Spleen (tissue), 13 donors: ENCODE measurements at places on chromosomes 2 and 18. TPM values are rescaled to one million over a fixed set of nuclear protein-coding genes. Genes with fewer than 3 reads are reported as not detected.

The PGAP1 gene
- 0.80 TPM for polyA plus RNA-seq

The COPS8 gene
- polyA plus RNA-seq: 21.3 TPM

The LRP1B gene
- polyA plus RNA-seq: 0.02 TPM

The PJVK gene
- polyA plus RNA-seq: 2.2 TPM

The CNGA3 gene
- polyA plus RNA-seq: not detected

The CFAP53 gene
- 0.13 TPM for polyA plus RNA-seq

The ATG16L1 gene
- polyA plus RNA-seq: 13.6 TPM

The UGT1A1 gene
- not detected for polyA plus RNA-seq

The LYPD6B gene
- polyA plus RNA-seq: 1.2 TPM

The SLC23A3 gene
- polyA plus RNA-seq: 1.3 TPM

The MCEE gene
- polyA plus RNA-seq: 21.8 TPM
